ENCODE measurements at places on chromosomes 2 and 18. TPM values are rescaled to one million over a fixed set of nuclear protein-coding genes. Genes with fewer than 3 reads are reported as not detected.

RNASEH1 gene
- 21.0 TPM for total RNA-seq

DNA sequence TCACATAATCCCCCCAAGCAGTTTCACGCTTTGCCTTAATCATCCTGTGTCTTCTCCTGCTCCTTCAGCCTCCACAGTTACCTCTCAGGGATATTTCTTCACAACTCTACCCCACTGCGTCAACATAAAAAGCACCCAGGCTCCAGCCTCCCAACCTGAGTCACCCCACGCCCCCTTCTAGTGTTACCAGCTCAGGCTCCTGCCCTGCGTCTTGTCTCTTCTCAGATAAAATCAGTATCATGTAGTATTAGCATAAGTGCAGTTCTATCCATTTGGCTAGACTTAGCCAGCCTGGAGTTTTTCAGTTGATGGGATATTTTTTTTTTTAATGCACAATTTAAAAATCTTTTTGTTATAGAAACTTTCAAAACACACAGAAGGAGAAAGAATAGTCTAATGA lies 9.6 kb upstream of the PELI1 start:
- no peak for DNase-seq

GRCh38 chr2:225512876-225513540 lies 113.5 kb downstream of the NYAP2 start:
- no peak for DNase-seq

GRCh38 chr18:13447621-13448334 lies 229.2 kb downstream of the LDLRAD4 start:
- DNase-seq: no peak

GRCh38 chr2:228657807-228658402 lies 476.4 kb upstream of the SPHKAP start:
- no peak for DNase-seq

DNA sequence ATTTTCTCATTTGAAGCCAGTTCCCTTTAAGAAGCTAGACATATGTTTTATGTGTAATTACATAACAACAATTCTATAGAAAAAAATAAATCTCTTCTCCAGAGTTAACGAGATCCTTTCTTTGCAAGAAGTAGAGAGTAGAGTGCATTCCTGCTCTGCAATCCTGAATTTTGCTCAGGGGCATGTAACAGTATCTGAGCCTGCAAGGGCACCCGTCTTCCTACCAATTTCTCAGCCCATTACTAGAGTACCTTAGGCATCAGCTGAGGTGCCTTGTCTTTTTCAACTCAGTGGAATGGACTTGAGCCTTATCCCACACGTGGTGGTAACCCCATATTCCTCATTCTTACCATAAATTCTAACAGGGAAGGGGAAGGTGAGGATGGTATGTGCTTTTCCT lies 205.9 kb downstream of the IKZF2 start:
- DNase-seq: no peak

KATNAL2 gene
- total RNA-seq: 16.8 TPM

DNA sequence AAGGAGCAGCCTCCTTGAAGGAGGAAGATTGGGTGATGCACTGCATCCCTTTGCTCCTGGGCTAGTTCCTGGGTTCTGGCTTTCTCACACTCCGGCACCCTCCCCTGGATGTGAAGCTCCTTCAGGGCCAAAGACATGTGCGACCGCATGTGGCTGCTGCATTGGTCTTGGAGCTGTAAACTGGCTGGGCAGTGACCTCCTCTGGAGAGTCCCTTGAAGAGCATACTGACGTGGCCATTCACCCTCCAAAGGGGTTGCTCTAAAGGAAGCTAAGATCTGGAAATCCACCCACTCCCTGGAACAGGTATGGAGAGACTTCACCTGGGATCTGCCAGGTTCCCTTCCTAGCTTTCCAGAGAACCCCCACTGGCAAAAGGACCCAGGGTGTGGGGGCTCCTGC lies 62.1 kb downstream of the TMEM17 start:
- DNase-seq: no peak

AQP12A gene
- not detected for total RNA-seq

GRCh38 chr18:54086046-54086802 lies 138.2 kb downstream of the MBD2 start:
- no peak for DNase-seq

DNA sequence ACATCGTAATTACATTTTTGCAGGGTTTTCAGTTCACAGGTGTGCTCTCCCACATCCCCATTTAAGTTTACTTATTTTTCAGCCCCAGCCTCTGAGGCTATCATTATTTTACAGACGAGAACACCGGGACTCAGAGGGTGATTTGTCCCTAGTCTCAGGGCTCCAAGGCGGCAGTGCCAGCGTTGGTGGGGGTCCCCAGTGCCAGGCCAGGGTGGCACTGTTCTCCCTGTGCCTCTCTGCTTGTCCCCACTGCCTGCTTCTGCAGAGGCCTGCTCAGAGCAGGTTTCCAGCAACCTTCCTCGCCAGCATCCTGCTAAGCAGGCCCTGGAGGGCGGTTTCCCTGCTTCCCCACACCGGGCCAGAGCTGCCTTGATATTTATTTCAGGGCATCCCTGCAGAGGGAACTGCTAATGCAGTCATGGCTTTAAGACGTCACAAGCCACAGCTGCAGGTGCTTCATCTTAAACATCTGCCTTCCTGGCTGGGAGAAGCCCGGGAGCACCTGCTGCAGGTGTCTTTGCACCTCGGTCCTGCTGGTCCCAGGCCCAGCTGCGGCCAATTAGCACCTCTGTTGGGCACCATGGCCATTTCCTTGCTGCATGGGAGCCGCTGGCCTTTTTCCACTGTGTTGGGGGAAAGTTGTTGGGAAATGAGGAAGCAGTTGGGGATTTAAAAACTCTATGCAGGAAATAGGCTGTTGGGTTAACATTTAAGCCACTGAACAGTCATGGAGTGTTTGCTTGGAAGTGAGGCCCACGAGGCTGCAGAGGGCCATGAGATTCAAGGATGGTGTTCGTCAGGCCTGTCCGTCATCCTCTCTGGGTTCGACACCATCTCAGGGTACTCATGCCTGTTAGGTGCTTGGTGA lies 22.8 kb downstream of the HPCAL1 start:
- no peak for DNase-seq

GRCh38 chr18:9417073-9417851 lies 58.1 kb upstream of the RALBP1 start:
- DNase-seq: no peak

- DNase-seq: no peak
Observed at GRCh38 chr2:101517758-101518271, 42.9 kb upstream of the RFX8 start.

DNA sequence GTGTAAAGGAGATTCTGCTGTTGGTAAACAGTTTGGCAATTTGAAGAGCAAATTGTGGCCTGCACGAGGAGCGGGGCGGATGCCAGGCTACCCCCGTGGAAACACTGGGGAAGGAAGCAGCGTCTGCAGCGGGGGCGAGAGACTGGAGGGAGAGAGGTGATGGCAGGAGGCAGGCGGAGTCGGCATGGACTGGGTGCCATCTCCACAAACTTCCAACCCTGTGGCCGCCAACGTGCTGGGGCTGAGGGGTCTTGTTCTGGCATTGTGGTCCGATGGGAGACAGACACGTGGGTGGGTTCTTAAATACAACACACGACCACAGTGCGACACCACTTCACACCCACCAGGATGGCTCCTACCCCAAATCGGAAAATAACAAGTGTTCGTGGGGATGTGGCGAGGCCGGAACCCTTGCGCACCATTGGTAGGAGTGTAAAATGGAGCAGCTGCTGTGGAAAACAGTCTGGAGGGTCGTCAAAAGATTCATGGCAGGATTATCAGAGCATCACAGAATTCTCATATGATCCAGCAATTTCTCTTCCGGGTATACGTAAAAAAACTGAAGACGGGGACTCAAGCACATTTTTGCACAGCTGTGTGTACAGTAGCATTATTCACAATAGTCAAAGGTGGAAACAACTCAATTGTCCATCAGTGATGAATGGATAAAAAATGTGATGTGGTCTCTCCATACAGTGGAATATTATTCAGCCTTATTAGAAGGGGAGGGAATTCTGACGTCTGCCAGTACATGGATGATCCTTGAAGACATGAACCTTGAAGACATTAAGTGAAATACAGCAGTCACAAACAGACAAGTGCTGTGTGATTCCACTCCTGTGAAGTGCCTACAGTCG lies 82.4 kb upstream of the HPCAL1 start:
- no peak for DNase-seq

DNA sequence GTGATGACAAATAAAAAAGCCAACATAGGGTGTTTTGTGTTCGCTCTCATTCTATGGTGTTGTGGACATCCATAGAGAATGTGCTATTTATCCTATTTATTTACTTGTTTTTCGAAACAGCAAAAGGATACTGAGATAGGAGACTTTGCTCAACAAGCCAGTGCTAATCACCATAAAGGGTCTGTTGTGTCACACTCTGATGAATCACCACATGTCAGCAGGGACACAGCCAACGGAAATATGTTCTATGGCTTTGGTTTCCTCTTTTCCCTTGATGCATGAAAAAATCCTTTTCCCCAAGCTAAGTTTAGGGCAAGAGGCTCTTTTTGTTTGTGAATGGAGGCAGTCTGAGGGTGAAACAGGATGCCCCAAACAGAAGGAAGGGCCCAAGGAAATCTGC lies 154.3 kb downstream of the RNF152 start:
- DNase-seq: no peak

DNA sequence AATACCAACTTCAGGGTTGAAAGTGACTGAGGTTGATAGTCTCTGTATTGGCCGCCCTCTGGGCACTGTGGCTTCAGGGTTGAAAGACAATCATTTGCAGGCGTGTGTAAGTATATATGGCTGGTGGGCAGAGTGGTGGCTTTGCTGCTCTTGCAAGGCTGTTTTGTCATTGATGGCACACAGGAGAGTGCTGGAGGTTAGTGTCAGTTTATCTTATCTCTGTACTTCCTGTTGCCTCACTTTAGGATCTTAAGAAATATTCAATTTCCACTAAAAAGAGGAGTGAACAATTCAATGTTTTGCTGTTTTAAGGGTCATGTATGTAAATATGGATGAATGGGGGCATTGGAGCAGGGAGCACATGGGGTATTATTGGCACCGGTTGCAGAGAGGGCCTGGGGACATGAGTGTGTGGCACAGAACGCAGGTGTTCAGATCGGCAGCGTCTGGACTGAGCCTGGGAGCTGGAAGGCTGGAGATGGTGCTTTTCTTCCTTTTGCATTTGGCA lies 51.5 kb downstream of the NCK2 start:
- no peak for DNase-seq

RSAD2 gene
- 4.8 TPM for total RNA-seq
